ENCODE measurements at places on chromosomes 4 and X. TPM values are rescaled to one million over a fixed set of nuclear protein-coding genes. Genes with fewer than 3 reads are reported as not detected.

GRCh38 chr4:89661173-89661899 is 175.6 kb downstream of the SNCA start:
- DNase-seq: peak; percentile 65

GRCh38 chr4:138643827-138644226 is 371.8 kb upstream of the NOCT start:
- DNase-seq: no peak

Gene CD38
- total RNA-seq: not detected

GRCh38 chrX:154598656-154599055 is 13.7 kb downstream of the CTAG1A start:
- DNase-seq: no peak

- DNase-seq: no peak
Measured at GRCh38 chr4:13821522-13821921, 194.0 kb upstream of the BOD1L1 start.

GRCh38 chrX:123713841-123714240 is 19.0 kb downstream of the THOC2 start:
- no peak for DNase-seq

- DNase-seq: no peak
Measured at GRCh38 chr4:3070709-3071500, 3.4 kb downstream of the HTT-AS start.

- no peak for DNase-seq
Measured at GRCh38 chr4:10069075-10069642, 47.4 kb downstream of the WDR1 start.

DNA sequence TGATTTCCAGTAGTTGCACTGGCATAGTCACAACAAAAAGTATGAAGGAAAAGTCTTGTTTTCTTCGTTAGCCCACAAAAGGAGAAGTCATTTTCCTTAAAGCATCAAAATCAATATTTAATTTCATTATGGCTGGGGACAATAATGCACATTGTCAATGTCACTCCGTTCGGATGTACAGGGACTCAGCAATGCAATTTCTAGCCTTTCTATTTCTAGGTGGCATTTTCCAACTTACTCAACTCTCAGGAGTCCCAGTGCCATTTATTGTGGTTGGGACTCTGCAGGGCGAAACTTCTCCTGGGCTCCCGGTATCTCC is 99.6 kb downstream of the CEP135 start:
- no peak for DNase-seq

GRCh38 chr4:4227510-4228355 is 1.0 kb upstream of the OTOP1 start:
- DNase-seq: no peak

Gene PPP2R2C
- total RNA-seq: 2.0 TPM

- no peak for DNase-seq
Measured at GRCh38 chr4:70842761-70843435, 3.2 kb upstream of the GRSF1 start.

GRCh38 chr4:27398631-27399310 is 538.1 kb downstream of the STIM2 start:
- no peak for DNase-seq

Gene GPRASP1
- total RNA-seq: 1.8 TPM

- no peak for DNase-seq
Measured at GRCh38 chr4:39900966-39901365, 76.7 kb downstream of the PDS5A start.

Gene GPR50
- not detected for total RNA-seq

- no peak for DNase-seq
Measured at GRCh38 chrX:65647801-65648200, 19.7 kb upstream of the MSN start.

- DNase-seq: no peak
Measured at GRCh38 chrX:3712870-3713224, 602 bp downstream of the PRKX start.

DNA sequence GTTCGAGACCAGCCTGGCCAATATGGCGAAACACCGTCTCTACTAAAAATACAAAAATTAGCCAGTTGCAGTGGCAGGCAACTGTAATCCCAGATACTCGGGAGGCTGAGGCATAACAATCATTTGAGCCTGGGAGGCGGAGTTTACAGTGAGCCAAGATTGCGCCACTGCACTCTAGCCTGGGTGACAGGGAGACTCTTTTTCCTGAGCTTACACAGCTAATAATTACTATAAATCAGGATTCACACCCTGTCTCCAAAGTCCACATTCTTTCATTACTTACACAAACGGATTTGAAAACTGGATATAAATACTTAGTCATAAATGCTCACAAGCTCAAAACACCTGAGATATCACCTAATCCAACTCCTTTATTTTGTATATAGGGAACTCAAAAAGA is 151.6 kb downstream of the LRBA start:
- DNase-seq: no peak
